AG10803 (cell line): ENCODE measurements at places on chromosomes 6 and 20.
A peak's percentile ranks its signal among the peaks of the same experiment; 100 is the strongest.

GRCh38 chr6:50076431-50076830, 26.7 kb upstream of the DEFB112 start:
- no peak for DNase-seq

DNA sequence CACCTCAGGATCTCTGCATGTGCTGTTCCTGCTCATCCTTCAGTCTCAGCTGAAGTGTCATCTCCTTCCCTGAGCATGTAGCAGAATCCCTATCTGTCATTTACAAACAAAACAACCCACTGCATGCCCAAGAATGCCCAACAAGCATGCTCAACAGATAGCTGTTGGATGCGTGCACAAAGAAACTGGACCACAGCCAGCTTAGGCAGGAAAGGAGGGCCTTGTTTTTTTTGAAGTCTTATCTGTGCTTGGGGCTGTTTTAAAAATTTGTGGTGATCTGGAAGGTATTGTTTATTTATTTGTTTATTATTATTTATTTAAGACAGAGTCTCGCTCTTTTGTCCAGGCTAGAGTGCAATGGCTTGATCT, 18.5 kb upstream of the SLC16A10 start:
- DNase-seq, result no peak

GRCh38 chr6:94217836-94218235, 798.5 kb upstream of the EPHA7 start:
- no peak for DNase-seq

DNA sequence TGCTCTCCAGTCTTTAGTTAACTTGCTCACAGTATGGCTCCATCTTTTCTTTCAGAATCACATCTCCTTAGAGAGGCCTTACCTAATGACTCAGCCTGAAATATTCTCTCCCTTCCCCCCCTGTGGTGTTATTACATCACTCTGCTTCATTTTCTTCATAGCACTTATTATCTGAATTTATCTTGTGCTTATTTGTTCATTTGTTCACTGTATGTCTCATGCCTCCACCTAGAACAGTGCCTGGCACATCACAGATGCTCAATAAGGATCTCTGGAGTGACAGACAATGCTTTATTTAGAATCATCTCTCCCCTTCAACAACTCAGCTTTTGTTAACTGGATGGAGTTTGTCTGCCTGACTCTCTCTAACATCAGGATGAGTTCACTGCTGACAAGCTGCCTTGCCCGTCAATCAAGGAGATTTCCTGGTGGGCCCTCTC, 96.6 kb upstream of the MAN1A1 start:
- DNase-seq, result peak; percentile 72
